ENCODE measurements at places on chromosomes 12 and 14.
A peak's percentile ranks its signal among the peaks of the same experiment; 100 is the strongest.

DNA sequence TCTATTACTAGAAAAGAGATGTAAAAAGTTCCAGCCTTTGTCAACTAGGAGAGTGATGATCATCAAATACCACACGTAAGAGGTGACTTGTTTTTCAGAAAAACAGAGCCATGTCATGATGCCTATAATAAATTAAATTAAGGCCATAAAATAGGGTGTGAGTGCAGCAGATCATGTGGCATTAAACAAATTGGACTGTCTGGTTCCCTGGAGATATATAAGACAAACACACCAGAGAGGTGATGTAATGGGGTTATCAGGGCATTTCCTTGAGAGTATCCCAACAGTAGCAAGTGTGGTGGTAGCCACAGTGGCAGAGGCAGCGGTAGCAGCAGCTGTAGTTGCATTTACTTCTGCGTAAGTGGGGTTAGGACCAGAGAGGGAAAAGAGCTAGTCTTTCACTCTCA lies 14.6 kb upstream of the GALNT6 start:
- DNase-seq, result no peak

DNA sequence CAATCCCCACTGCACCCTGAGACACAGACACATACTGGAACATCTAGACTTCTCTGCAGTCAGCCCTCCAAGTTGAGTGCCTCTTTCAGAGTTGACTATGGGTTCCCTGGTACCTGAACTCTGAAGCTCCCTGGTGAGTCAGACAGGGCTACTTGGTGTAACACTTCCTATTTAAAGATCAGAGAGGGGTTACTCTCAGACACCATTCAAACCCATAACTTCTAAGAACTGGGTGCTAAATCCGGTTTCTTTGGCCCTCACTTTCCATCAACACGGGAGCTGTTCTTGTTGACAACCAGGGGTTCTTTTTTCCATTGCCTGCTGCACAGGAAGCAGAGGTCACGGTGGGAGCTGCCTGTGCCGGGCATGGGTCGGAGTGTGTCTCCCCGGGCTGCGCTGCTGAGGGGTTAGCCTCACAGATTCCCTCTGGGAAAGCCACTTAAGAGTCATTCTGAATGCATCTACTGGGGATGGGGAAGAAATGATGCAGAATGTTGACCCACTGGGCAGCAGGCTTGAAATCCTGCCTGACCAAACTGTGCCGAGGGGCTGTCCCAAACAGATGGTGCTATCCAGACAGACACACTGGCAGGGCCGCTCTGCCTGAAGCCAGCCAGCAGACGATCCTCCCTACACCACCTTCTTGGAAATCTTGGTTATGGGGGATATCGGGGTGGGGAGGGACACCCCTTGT lies 74.1 kb downstream of the PITPNM2 start:
- DNase-seq, result no peak

- no peak for DNase-seq
These were observed 74.6 kb downstream of the PPP2R5C start for GRCh38 chr14:101836135-101836534.

GRCh38 chr12:90916516-90916915 lies 38.5 kb downstream of the CCER1 start:
- no peak for DNase-seq

GRCh38 chr12:52615912-52616311 lies 2.4 kb downstream of the KRT73 start:
- no peak for DNase-seq

DNA sequence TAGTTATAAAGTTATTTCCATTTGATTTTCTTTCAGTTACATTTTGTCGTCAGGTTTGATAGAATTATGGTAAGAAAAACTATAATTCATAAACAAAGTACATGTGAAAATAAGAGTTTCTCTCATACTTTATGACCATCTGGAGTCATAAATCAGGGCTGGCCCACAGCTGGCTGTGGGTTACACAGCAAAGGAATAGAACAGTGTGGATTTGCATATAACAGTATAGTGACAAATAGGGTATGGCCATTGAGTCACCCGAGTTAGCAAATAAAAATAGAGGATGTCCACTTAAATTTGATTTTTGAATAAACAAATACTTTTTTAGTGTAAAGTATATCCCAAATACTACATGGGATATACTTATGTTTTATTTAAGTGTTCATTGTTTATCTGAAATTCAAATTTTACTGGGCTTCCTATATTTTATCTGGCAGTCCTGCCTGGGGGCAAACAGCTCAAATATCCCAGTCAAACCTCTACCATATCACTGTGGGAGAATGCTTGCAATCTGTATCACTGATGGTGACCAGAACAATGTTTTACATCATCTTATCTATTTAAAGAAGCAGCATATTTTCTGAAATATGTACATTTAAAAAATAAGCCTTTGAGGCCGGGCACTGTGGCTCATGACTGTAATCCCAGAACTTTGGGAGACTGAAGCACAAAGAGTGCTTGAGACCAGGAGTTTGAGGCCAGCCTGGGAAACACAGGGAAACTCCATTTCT lies 65.5 kb downstream of the KSR2 start:
- DNase-seq, result no peak

DNA sequence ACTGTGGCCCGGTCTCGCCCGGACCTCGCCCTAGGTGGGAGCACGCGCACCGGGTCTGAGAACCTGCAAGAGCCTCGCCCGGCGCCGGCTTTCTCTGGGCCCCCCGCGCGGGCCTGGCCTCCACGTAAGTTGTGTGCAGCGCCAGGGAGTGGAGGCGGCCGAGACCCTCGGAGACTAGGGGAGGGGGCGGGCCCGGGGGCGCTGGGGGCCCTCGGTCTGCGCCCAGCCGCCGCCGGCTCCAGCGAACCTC lies 183 bp upstream of the PRMT8 start:
- no peak for DNase-seq

- no peak for DNase-seq
These were observed 31.4 kb downstream of the FGD6 start for GRCh38 chr12:95185854-95186253.

DNA sequence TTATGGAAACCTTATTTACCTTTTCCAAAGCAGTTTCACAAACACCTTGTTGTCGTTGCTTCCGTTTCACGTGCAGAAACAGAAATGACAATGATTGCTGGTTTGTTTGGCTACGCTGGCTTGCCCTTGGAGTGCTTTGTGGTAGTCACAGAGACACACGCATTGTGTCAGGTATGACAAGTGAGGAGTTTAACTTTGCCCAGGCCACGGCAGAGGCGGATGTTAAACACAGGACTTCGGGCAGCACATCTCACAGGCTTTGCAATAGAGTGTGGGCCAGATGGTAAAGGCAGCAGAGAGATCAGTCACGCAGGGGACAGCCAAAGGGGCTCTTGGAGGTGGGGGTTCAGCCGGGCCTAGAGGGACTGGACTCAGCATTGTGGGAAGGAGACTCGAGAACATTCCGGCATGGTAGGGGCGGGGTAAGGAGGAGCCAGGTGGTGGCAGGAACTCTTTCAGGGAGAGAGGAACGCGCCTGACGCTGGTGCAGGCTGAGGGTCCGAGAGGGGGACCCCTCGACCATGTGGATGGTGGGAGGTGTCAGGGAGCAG lies 59.8 kb upstream of the KCNA1 start:
- no peak for DNase-seq

DNA sequence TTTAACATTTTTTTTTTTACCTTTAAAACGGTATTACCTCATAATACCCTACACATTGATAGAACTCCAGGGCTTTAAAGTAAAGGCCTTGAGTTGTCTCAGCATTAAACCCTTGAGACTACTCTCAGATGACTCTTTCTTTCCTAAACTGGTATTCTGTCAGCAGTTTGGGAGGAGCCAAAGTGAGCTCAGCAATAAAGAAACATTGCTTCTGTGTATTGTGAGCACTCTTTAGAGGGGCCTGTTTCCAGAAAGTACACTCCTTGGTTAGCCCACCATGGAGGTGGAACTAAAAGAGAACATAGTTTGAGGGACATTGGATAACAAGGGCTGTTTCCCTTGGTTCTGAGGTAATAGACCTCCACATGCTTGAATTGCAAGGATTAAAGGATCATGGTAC lies 20.4 kb downstream of the MAP3K12 start:
- DNase-seq, result no peak

GRCh38 chr12:47302111-47302671 lies 222.4 kb upstream of the AMIGO2 start:
- no peak for DNase-seq

DNA sequence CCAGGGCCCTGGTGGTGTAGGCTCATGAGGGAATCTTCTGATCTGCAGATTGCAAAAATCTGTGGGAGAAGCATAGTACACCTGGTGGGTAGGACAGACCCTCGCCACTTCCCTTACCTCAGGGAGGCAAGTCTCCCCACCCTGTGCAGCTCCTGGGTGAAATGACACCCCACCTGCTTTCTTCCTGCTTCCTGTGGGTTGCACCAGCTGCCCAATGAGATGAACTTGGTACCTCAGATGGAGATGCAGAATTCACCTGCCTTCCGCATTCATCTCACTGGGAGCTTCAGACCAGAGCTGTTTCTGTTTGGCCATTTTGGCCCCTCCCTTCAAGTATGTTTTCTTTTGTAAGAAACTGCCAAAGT lies 4.7 kb downstream of the CLEC2D start:
- DNase-seq, result no peak

GRCh38 chr12:16467272-16467671 lies 119.8 kb downstream of the MGST1 start:
- no peak for DNase-seq

GRCh38 chr14:53962953-53963319 lies 6.3 kb upstream of the BMP4 start:
- DNase-seq, result no peak

- DNase-seq, result no peak
These were observed 19.0 kb downstream of the KIF5A start for GRCh38 chr12:57568838-57569237.

GRCh38 chr14:62179367-62180018 lies 417.3 kb downstream of the SNAPC1 start:
- peak; percentile 66 for DNase-seq

DNA sequence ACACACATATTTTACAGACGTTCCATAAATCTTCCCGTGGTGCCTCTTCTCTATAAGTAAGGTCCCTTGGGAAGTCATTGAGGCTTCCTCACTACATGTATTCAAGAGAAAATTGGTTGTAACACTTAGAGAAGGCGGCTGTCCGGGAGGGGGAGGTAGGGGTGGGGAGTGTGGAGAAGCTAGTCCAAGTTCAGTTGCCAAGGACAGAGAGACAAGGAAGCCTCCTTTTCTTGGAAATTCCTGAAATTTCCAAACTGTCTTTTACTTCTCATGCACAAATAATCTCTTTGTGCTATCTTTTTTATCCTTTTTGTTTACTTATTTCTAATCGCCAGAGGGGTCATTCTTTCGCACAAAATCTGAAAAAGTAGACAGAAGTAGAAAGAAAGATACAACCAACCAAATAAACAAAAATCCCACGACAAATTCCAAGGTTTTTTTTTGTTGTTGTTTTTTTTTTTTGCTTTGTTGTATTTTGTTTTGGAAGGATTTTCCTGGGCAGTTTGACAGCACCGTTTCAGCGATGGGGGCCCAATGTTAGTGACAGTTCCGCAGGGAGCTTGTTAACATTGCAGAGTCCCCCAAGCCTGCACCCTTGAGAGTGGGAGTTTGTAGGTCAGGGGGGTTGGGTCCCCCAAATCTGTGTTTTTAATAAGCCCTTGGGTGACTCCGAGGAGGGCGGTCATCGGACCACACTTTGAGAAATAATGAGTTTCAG lies 45.2 kb downstream of the MAP1LC3B2 start:
- DNase-seq, result peak; percentile 61

DNA sequence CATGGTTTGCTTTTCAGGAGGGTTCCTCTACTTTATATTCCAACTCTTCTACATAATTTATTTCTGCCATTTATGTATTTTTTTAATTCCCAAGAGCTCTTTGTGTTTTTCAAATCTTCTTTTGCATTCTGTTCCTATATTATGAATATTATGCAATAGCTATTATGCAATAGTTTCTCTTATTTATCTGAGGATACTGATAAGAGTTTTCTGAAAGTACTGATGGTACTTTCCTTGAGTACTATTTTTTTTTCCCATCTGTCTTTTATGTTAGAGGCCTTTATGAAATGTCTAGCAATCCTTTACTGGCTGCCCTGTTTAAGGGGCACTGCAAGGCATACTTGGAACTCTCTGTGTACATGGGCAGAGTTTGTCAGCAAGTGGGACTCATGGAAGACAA lies 93.4 kb downstream of the SLC41A2 start:
- no peak for DNase-seq

GRCh38 chr12:112777387-112778310 lies 13.9 kb upstream of the RPH3A start:
- no peak for DNase-seq

DNA sequence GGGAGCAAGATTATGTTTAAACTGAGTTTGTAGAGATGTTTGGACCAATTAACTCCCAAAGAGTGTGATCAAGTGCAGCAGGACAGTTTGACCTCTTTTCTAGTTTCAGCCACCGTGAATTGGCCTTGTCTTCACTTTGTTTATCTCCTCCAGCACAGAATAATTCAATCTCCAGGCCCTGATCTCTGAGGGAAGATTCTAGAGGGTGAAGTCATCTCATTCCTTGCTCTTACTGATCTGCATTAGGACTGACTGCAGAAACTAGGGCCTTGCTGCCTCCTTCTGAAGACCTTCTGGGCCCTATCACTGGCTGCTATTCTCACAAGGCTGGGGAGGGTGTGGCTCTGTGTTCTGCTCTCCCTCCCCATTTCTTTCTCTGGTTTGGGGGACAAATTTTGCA lies 29.4 kb downstream of the C12orf75 start:
- DNase-seq, result no peak

DNA sequence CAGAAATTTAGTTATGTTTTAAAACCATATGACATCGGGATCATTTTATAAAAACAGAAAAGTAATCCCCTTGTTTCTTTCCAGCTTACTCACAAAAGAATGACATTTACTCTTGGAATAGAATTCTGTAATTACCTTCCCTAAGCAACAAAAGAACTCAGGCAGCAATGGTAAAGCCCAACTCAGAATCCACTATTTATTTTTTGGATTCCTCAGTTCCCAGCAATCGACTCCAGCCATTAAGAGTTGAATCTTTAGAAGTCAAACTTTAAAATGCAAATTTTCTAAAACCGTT lies 65.9 kb downstream of the FOXN3 start:
- no peak for DNase-seq

DNA sequence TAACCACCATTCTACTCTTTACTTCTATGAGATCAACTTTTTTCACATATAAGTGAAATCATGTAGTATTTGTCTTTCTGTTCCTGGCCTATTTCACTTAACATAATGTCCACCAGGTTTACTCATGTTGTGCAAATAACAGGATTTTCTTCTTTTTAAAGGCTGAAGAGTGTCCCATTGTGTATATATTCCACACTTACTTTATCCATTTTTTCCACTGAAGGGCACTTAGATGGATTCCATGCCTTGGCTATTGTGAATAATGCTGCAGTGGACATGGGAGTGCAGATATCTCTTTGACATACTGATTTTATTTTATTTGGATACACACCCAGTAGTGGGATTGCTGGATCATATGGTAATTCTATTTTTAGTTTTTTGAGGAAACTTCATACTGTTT lies 181.1 kb upstream of the HMGA2 start:
- DNase-seq, result no peak
